ENCODE measurements at places on chromosomes 3 and 15.

DNA sequence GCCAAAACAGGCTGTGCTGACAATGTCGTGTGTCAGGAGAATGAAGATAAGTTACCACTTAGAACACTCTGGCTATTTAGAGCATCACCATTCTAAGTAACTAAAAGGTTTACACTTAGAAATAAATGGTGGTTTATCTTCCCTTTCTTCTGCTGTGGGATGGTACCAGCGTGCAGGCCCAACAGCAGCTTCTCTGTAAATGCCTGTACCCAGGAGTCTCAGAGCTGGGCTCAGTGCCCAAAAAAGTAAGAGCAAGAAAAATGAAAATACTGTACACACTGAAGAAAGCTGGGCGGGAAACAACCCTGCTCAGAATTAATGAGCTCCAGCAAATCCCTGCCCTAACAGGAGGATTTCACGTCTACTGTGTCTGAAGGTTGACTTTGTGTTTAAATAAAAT, 206.5 kb downstream of the MFSD1 start:
- DNase-seq: no peak

GRCh38 chr3:81868597-81868996, 107.2 kb upstream of the GBE1 start:
- no peak for DNase-seq

DNA sequence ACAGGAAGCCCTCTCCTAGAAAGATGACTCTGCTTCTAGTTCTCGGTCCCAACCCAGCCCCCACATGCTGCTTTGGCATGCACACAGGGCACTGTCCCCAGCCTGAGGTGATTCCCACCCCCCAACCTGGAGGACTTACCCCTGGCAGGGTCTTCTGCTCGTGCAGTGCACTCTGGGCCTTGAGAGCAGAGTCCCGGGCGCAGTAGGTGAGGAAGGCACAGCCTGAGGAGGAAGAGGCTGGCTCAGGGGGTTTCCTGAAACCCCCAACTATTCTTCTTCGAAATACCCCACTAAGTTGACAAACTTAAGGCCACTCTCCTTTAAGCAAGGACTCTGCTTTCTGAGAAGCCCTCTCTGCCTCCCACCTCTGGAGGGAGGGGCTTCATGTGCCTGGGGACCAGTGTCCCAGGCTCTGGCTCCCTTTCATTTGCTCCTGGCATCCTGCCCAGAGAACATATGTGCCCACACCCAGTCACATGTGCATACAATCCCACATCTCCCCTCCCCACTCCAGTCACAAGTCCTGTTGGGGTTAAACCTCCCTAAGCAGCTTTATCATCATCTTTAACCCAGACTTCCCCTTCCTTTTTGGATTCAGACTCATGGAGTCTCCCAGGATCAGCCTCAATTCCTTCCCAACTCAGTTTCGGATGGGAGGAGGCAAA, 4.1 kb downstream of the CELF6 start:
- no peak for DNase-seq

- DNase-seq: no peak
Measured at GRCh38 chr15:45587863-45588170, 638 bp downstream of the BLOC1S6 start.

DNA sequence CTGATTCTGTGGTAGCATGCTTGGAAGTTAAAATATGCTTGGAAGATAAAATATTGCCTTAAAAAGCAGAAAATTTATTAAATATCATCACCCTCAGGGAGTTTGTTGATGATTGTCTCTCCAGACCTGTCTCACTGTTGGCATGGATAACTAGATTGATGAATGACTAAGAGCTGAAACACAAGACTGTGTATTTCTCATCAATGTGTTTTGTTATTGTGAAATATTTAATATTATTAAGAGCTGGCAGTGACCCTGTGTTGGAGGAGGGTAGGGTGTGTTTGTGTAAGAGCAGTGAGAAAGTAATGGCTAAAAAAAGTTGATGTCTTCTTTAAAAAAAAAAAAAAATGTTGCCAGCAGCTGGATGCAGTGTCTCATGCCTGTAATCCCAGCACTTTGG, 82.2 kb downstream of the ITPR1 start:
- DNase-seq: no peak

DNA sequence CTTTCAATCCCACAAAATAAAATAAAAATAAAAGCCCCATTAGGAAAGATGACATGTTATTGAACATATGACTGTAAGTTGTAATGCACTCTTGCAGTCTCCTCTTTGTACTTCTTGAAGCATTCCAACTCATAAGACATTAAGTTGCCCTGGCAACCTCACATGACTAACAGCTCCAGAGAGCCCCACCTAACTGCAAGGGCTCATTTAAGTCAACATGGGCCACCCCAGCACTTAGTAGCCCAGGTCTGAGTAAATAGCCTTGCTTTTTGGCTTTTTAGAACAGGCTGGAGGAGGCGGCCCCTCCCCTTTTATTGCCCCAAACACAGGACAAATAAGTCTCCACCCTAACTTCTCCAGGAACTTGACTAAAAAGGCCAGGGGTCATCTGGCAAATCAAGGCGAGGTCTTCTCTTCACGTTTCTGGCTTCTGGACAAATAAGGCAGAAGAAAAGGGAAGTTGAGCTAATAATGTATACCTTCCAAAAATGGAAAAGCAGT, 135.1 kb downstream of the TMCO5A start:
- DNase-seq: no peak

- DNase-seq: no peak
Measured at GRCh38 chr3:11558411-11558903, 85.3 kb downstream of the VGLL4 start.

GRCh38 chr3:192336286-192336685, 391.1 kb downstream of the FGF12 start:
- no peak for DNase-seq

GRCh38 chr15:77002954-77003912, 8.3 kb downstream of the PSTPIP1 start:
- DNase-seq: peak; percentile 84

DNA sequence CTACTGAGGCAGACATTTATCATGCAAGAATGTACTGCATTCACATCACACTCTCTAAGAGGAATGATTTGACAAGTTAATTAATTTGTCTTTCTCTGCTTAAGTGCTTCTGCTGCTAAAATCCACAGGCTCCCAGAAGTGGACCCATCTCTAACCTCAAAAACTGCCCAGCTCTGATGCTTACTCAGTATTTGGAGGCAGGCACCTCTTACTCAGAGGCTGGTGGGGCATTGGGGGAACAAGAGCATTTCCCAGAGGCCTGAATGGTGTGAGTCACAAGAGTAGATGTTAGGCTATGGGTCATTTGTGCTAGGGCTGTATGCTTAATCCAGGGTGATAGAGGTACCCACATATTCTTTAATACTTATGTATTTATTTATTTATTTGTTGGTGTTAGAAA, 34.4 kb upstream of the HCN4 start:
- no peak for DNase-seq

DNA sequence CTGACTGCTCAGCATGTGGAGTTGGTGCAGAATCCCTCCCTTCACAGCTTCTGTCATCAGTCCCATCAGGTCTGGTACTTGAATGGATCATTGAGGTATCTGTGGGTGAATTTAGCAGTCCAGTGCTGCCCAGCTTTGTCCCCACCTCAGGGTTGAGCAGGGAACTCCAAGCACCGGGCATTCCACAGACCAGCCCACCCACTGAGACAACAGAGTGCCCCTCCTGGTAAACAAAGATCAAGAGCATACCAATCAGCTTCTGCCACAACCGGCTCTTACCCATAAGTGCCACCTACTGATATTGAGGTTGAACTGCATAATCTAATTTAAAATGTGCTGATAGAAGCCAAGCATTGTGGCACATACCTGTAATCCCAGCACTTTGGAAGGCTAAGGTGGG, 57.1 kb upstream of the FXR1 start:
- no peak for DNase-seq

DNA sequence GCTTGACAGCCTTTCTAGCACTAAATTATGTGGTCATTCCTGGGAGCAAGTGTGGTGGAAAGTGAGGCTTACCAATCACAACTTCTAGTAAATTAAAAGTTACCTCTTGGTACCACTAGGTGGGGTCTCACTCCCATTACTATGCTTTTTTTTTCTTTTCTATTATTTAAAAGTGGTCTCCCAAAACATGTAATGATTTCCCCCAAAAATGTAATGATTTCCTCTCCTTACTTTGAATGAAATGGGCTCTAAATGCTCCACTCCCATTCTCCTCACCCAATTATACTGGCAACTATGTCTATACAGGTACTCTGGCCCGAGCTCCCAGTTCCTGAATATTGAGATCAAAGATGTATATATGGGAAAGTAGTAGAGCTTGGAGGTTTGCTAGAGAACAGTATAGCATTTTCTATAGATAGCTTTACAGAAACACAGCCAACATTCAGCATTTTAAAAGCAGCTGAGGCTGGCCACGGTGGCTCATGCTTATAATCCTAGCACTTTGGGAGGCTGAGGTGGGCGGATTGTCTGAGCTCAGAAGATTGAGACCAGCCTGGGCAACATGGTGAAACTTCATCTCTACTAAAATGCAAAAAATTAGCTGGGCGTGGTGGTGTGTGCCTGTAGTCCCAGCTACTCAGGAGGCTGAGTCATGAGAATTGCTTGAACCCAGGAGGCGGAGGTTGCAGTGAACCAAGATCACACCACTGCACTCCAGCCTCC, 70.9 kb downstream of the DCUN1D1 start:
- no peak for DNase-seq

- no peak for DNase-seq
Measured at GRCh38 chr15:31236184-31237042, 90.2 kb upstream of the KLF13 start.

DNA sequence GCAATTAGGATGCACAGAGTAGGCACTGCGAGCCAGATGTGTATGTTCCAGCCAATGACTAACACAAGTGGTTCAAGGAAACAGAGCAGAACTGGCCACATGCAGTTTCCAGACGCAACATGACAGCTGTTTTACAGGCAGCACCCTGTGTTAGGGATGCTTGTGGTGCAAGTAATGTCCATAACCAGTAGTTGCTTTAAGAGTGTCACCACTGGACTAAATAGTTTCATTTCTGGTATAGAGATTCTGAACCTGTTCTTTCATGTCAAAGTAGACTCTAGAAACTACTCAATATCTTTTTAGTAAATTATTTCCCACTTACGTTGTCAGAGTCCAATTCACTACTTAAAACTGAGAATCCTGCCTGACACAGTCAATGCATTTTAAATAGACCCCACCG, 14.5 kb upstream of the LPP start:
- no peak for DNase-seq

DNA sequence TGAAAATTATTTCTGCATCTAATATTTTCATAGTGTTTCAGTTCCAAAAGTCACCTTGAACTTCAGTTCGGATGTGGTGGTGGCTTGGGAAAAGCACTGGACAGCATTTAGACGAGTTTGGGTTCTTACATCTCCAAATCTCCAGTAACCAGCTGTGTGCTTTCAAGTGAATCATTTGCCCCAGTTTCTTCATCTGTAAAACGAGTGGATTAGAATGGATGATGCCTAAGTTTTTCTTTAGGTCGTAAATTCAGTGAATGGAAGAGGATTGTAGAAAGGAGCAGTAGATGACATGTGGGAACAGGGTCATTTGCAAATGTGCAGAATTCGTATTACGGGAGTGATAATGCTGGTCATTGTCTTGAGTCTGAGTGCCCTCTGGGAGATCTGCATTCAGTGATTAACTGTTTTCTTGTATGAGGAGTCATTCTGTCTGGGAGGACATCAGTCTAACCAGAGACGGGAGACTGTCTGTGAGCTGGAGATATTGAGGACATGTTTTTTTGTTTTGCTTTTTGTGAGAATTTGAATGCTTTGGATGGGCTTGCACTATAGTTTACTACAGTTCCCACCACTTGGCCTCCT, 641.6 kb upstream of the TBL1XR1 start:
- no peak for DNase-seq

GRCh38 chr3:102390171-102390864, 44.5 kb upstream of the ZPLD1 start:
- no peak for DNase-seq

- no peak for DNase-seq
Measured at GRCh38 chr15:80500021-80500420, 95.8 kb downstream of the ARNT2 start.

- DNase-seq: no peak
Measured at GRCh38 chr3:71250026-71250425, 333.5 kb downstream of the FOXP1 start.

DNA sequence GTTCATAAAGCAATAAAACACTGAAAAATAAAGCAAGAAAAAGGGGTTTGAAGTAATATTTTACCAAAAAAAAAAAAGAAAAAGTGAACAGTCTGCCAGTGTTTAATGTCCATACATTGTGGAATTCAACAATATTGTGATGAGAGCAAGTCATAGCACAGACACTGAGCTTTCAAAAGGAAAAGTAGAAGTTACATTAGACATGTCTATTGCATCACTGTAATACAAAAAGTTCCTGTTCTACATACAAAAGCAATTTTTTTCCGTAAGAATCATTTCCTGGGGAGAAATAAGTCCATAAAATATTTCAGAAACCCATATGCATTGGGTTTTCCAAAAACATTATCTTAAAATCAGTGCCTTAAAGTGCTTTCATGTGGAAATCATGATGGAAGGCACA, 11.8 kb upstream of the HDC start:
- DNase-seq: no peak

- DNase-seq: peak; percentile 36
Measured at GRCh38 chr3:133937061-133937686, 41.5 kb upstream of the RAB6B start.

GRCh38 chr15:67103432-67103831, 38.0 kb downstream of the SMAD3 start:
- no peak for DNase-seq

DNA sequence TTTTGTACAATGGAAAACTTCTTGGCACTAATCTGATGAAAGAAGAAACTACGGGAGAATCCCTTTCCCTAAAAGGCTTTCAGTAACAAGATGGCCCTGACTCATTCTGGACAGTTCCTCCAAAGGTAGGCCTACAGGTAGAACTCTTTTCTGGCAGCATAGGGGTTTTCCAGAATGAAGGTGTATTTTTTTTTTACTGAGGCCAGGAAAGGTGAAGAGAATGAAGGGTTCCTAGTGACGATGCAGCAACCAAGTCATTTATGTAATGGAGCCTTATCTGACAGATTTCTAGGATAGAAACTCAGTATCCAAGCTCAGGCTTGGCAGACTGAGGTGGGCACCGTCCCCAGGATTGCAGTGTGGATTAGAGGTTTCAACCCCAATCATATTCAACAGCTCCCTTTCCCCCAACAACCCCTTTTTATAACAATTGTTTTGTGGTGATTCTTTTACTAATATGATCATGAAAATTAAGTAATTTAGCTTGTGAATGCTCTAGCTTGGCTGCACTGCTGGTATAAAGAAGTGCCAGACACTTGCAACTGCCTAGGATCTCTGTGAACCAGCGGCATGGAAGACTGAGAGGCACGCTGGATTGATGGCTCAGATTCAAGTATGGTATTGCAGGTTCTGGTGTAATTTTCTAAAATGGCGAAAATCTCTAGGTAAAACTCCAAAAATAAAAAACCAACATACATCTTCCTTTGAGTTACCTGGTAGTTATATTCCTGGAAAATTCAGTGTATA, 8.7 kb upstream of the TRIM69 start:
- DNase-seq: no peak

DNA sequence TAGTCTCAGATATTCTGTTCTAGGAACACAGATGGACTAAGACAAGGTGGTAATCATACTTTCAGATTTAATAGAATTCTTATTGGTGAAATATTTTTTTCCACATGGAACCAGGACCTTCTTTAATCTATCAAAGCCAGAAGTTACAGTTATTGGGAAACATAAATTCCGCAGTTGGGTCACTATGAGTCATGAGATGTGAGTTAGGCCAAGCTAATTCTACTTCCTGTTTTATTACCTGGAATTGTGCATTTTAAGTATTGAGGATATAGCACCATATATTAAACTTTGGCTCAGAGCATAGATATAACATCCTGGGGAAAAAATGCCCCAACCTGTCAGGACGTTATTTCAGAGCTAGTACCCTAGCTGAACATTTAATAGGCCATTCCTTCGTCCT, 96.4 kb upstream of the P3H2 start:
- DNase-seq: no peak

- no peak for DNase-seq
Measured at GRCh38 chr3:130569461-130570365, 52.7 kb downstream of the COL6A6 start.
